Hematopoietic multipotent progenitor cell treated with erythropoietin and hydrocortisone succinate and interleukin-3 and kit ligand, for 6 days (in vitro differentiated cells): ENCODE measurements at places on chromosomes 1 and 21.

GRCh38 chr1:15295696-15296095 is 48.7 kb downstream of the FHAD1 start:
- no peak for DNase-seq

GRCh38 chr1:76463278-76463677 is 388.7 kb downstream of the ST6GALNAC3 start:
- no peak for DNase-seq

DNA sequence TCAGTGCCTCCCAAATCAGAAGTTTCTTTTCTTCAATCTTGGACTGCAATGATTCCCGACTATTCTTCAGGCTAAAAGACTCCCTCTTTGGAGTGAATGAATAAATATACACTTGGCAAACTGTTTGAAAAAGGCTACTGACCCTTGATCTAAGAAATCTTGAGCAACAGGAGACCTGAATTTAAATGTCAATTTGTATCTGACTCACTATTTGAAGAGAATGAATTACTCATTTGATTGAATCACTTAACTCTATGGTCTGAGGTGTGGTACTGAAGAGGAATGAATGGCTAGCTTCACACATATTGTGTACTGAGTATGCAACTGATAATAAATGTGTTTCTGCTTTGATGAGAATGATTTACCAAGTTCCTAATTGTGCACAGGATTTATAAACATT is 4.6 kb upstream of the SMG7 start:
- no peak for DNase-seq

GRCh38 chr1:192559115-192560006 is 16.2 kb upstream of the RGS1 start:
- DNase-seq: no peak

- peak; percentile 31 for DNase-seq
These were observed 22.6 kb upstream of the COL9A2 start for GRCh38 chr1:40339420-40340323.

GRCh38 chr1:148389027-148389339 is 94.1 kb downstream of the PPIAL4G start:
- DNase-seq: no peak

- no peak for DNase-seq
These were observed 15.6 kb downstream of the DDAH1 start for GRCh38 chr1:85449356-85449755.

DNA sequence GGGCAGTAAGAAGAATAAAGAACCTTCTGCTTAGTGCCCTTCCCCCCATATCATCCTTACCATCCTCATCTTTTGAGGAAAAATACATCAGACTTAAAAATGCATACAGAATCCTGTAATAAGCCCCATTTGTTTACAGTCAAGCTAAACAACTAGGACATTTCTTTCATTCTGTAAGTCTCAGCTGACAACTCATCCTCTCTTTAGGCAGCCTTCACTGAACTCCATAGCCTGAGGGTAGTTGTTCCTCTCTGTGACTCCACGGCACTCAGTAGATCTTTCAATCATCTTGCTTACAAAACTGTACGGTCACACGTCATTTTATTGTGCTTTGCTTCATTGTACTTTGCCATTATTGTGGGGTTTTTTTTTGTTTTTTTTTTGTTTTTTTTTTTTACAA is 82.5 kb downstream of the NRIP1 start:
- DNase-seq: no peak

DNA sequence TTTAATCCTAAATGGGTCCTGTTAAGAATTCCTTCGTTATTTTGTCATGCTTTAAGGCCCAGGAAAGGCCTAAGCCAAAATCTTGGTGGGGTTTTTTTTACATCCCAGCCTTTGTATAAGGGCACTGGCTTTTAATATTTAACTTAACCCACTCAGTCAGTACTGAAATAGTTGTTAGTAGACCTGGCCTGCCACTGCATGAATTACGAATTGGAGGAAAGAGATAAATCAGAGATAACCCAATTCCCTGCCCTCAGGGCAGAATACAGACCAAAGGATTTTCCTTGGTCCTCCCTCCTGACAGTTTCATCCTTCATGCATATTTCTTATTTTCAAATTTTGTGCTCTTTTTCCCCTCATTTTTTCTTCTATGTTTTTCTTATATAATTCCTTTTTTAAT is 193.0 kb downstream of the FASLG start:
- no peak for DNase-seq
